Gastroesophageal sphincter (tissue), 4 donors: ENCODE measurements at places on chromosomes 1 and 21. TPM values are rescaled to one million over a fixed set of nuclear protein-coding genes. Genes with fewer than 3 reads are reported as not detected.

- ATAC-seq, result no peak
Measured at GRCh38 chr1:14441302-14441741, 157.2 kb upstream of the KAZN start.

GRCh38 chr1:164830628-164831027 lies 271.6 kb downstream of the PBX1 start:
- ATAC-seq, result no peak

- no peak for ATAC-seq
Measured at GRCh38 chr1:53963460-53963859, 17.3 kb downstream of the LRRC42 start.

DNA sequence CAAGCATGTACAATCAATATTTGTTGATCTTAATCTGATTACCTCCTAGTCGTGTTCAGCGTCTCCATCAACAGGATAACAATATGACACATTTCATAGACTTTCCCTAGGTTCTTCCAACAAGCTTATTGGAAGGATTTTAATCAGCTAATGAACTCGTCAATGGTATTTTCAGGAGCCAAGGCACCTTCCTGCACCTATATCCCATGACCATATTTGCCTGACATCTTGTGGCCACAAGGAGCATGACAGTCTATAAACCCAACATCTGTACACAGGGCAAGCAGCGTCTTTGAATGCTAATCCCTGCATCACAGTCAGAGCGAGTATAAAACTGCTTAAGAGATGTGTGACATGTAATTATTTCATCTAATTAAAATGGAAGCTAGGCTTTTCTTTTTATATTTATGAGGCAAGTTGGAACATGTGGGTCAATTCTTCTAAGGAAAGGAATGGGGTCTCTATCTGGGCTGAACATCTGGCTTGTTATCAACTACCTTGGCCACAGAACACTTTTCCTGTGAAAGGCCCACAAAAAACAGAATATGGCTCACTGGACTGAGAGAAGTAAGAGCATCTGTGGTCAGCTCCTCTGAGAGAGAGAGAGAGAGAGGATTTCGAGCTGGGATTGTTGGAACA lies 388.8 kb downstream of the NTNG1 start:
- no peak for ATAC-seq

DNA sequence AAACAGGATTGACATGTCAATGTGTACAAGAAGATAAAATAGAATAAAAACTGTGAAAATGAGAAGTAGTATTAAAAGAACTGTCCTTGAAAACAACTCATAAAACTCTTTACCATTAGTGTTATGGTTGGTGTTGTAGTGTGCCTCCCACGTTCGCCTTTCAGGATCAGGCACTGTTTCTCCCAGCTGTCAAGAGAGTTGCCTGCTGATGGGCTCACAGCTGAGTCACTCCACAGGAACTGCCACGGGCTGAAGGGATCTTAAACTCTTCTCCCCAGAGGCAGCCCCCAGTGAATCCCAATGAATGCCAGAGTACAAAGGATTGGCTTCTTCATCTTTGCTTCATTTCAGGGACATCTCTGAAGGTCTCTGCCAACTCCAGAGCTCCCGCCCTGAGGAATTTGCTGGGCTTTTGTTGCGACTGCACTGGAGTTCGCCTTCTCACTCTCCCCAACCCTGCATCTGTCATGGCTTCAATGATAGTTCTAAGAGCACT lies 119.6 kb downstream of the ADGRL2 start:
- ATAC-seq, result peak; percentile 40

GRCh38 chr1:176934370-176934769 lies 230.1 kb downstream of the ASTN1 start:
- ATAC-seq, result no peak

DNA sequence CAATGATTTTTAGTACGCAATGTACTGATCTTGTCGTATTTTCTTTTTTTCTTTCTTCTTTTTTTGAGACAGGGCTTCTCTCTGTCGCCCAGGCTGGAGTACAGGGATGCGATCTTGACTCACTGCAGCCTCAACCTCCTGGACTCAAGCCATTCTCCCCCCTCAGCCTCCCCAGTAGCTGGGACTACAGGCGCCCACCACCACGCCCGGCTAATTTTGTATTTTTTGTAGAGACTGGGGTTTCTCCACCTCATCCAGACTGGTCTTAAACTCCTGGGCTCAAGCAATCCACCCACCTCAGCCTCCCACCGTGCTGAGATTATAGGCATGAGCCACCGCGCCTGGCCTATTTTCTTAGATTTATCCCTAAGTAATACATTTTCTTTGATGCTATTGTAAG lies 43.9 kb upstream of the COL6A2 start:
- ATAC-seq, result no peak

DNA sequence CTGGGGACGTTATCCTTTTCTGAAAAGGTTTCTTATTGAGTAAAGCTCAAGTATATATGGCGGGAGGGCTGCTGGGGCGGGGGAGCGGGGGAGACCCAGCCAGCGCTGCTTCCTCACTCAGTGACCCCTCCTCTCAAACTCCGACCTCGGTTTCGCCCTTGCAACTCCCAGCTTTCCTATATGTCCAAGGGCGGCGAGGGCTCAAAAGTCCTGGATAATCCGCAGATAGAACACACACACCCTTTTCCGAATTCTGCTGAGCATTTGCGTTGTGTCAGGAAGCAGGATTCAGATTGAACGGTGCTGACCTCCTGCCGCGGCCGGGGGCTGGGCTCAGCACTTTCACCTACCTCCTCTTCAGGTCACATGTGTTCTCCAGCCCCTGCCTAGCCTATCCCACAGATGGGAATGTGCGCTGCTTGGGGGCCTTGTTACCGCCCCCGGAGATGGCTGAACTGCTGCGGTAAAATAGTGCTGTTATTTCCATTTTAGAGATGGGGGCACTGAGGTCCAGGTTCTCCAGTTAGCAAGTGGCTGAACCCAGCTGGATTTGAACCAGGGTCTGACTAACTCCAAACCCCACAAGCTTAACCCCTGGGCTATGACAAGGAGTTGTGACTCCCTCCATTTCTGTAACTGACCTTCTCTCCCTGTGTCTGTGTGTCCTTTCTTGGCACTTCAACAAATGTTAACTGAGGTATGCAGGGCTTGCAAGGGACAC lies 795 bp upstream of the AHDC1 start:
- ATAC-seq, result no peak

DNA sequence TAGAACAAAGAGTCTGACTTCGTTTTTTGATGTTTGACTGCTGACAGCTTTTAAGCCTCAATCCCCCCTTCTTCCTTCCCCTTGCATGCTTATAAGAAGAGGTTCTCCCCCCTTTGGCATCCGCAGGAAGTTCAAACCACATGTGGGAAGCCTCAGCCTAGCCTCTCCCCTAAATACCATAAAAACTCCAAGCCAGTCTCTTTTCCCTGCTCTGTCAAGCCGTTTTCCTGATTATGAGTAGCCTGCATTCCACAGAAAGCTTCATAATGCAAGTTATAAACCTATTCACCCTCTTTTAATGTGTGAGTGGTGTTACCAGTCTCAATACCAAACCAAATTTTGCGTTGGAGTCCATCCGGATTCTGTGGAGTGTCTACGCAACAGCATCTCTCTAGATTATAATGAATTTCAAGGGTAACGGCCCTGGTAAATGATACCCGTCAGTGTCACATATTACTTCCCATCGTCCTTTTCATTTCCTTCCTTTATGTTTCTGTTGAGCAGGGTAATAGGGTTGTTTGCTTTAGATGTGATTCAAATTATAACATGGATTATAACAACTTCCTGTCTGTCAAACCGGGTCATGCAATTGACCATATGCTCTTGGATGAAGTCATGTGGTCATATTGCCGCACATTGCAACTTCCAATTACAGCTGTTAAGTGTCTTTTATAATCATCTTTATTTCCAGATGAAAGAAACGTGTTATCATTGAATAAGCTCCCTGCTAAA lies 717.5 kb downstream of the RWDD3 start:
- ATAC-seq, result no peak

DNA sequence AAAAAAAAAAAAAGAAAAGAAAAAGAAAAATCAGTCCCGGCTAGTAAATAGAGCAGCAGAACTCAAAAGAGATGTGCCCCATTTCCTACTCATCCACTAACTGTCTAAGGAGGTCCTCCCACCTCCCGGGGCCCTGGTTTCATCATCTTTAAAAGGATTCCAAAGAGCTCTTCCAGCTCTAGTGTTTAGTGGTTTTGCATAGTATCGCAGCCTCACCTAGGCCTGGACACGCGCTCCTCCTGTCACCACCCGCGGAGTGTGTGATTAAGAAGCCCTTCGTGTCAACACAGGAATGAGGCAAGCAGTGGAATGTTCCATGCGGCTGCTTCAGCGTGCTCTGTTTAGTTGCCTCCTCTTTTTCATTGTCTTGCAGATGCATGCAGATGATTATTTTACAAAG lies 49.0 kb downstream of the LBR start:
- ATAC-seq, result no peak

GRCh38 chr1:245160288-245160687 lies 5.5 kb downstream of the KIF26B start:
- no peak for ATAC-seq

- no peak for ATAC-seq
Measured at GRCh38 chr1:170806961-170807360, 128.4 kb upstream of the MROH9 start.

DNA sequence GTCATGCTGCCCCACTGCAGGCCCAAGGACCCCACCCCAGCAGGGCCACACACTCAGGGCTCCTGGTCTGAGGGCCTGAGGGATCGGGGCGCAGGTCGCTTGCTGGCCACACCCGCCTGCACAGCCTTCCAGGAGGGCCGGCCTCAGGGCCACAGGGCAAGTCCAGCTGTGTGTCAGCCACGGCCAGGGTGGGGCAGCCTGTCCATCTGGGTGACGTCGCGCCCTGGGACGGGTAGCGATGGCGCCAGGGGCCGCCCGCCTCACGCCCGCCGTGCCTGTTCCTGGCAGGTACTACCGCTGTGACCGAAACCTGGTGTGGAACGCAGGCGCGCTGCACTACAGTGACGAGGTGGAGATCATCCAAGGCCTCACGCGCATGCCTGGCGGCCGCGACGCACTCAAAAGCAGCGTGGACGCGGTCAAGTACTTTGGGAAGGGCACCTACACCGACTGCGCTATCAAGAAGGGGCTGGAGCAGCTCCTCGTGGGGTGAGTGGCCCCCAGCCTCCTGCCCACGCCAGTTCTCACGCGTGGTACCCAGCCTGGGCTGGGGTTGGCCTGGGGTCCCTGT lies 2.5 kb downstream of the COL6A1 start:
- peak; percentile 65 for ATAC-seq

DNA sequence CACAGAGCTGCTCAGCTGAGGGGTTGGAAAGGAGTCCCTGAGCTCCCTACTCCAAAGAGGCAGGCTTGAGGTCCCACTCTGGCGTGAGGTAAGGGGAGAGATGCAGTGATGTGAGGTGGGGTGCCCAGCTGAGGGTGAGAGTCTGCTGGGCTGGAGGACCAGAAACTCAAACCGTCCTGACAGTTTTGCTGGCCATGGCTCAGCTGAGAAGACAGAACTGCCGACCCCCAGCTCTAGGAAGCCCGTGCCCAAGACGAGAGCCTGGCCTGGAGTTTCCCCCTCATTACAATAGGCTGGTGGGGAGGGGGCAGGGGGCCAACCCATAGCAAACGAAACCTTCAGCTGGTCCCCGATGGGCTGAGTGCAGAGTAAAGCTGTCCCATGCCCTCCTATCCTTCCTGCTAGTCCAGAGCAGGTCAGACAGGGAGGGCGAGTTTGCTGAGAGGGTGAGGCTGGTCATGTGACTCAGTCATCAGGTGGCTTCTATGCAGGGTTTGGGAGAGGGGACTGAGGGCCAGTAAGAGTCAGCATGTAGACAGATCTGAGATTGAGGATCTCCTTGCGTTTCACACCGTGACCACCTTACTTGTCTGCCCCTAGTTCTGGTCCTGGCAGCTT lies 129.3 kb downstream of the PRDM2 start:
- no peak for ATAC-seq

DNA sequence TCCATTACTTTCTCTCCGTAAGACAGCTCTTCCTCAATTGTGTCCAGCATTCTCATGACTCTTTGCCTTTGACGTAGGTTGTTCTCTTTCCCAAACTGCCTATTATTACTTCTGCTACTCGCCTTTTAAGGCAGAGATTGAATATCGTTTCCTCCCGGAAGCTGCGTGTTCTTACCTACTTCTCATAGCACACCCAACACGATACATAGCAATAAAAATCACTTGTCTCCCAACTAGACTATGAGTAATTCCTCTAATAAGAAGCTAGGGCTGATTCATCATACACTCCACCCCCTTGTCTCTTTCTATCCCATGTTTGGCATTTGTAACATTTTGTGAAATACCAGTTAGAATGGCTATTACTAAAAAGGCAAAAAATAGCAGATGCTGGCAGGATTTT lies 55.8 kb upstream of the SGIP1 start:
- ATAC-seq, result no peak

DNA sequence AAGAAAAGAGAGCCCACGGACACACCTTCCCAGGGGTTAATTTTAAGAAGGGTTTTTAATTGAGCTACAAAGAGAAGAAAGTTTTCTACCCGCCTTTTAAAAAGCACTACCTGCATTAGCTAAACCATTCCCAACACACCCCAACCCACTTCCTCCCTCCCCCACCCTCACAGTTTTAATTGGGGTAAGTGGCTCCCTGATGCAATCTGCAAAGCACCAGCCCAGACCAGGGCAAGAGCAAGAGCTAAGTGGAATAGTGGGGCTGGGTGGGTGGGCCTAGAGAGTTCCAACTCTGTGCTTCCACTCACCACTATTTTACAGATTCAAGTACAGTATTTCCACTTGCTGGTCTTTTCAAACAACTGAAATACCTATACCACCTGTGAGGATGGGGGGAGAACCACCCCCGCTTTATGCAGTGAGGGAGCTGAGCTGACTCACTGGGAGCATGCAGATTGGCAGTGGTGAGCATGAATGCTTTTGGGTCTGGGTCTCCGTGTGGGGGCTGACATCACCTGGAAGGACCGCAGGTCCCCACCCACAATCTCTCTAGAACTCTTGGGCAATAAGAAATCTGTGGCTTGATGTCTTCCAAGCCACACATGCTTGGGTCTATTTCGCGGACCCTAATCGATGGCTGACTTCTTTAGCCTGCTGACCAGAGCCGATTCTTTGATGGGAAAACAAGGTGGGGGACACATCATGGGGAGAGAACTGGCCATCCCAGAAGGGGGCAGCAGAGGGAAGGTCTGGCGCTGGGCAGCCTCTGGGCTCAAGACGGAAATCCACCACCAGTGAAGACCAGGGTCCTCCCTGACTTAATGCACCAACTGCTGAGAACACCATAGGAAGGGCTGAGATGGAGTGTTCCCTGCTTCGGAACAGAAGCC lies 95.5 kb downstream of the SSBP3 start:
- no peak for ATAC-seq

The ATP6V0B gene
- total RNA-seq, result 67.9 TPM

The WDR64 gene
- 0.16 TPM for total RNA-seq

The F3 gene
- total RNA-seq, result 110 TPM

The AIRE gene
- not detected for total RNA-seq

The LCE2B gene
- not detected for total RNA-seq

The CD1B gene
- total RNA-seq, result not detected

The TTC22 gene
- total RNA-seq, result 1.0 TPM

The SYCP1 gene
- not detected for total RNA-seq

The ARHGAP30 gene
- 1.9 TPM for total RNA-seq

The SYT14 gene
- not detected for total RNA-seq

The APOBEC4 gene
- not detected for total RNA-seq
